Activated naive CD8-positive, alpha-beta T cell treated with anti-CD3 and anti-CD28 coated beads, Interleukin-2, amount 50 U/mL, for 16 hours (primary cell): ENCODE measurements at places on chromosomes 7 and 10.

- no peak for DNase-seq
These were observed 343.7 kb upstream of the GALNT17 start for GRCh38 chr7:70788276-70788675.

DNA sequence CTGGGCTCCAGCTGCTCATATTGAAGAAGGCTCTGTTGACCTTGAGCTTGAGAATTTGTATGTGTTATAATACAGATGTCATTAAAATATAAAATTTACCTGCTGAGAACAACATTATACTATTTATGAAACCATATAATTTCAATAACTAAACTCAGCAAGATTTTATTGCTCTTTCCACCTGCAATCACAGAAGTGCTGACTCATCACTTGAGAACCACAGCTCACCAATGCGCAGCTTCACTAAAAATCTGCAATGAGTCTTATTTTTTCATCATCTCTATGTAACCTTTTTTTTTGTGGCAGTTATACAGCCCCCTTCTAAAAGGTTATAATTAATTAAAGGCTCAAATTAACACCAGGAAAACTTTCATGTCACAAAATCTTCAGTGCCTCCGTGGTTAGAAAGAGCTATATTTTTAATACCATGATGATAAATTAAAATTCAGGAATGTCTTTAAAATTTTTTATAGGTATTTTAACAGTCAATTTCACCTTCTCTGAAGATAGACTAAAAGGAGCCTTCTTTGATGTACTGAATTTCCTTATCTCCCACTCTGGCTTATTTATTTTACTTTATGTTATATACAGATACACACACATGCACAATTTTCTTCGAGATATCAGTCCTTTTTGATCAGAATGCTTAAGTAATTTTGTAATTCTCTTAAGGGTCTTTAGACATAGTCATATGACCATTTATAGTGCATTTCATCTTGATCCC is 102.7 kb downstream of the EVX1 start:
- no peak for DNase-seq

GRCh38 chr10:43027331-43027955 is 49.4 kb upstream of the RET start:
- DNase-seq: no peak

GRCh38 chr10:124622158-124622557 is 122.0 kb downstream of the FAM53B start:
- no peak for DNase-seq

DNA sequence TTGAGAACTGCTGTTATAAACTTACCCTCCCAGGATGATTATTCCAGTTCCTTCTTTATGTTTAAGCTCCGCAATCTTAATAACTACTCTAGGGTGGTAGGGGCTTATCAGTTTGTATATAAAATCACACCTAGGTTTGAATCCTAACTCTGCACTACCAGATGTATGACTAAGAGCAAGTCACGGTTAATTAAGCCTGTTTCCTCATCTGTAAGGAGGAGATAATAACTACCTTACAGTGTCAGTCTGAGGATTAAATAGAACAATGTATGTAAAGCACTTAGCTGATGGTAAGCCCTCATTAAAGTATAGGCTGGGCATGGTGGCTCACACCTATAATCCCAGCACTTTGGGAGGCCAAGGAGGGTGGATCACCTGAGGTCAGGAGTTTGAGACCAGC is 9.2 kb downstream of the DNA2 start:
- DNase-seq: no peak

- no peak for DNase-seq
These were observed 1.5 kb downstream of the ABCB4 start for GRCh38 chr7:87473986-87474385.

- no peak for DNase-seq
These were observed 39.3 kb downstream of the CALML3 start for GRCh38 chr10:5563991-5564536.

- DNase-seq: no peak
These were observed 19.1 kb upstream of the INPP5F start for GRCh38 chr10:119706521-119707278.

DNA sequence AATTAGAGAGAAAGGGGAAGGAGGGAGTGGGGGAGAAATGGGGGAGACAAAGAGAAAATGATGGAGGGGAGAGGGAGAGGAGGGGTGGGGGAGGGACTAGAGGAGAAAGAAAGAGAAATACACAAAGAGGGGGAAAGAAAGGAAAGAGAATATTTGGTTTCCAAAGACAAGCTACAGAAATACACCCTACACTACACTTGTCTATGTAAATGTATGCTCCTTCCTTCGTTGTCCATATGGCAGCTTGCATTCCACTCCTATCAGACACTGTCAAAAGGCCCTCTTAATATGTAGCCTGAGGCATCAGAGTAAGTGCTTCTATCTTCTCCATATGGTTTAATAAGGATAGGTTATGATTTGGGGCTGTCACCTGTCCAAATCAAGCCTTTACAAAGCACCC is 92.8 kb upstream of the FEZF1 start:
- no peak for DNase-seq

GRCh38 chr7:116871061-116871700 is 8.8 kb downstream of the CAPZA2 start:
- no peak for DNase-seq

- no peak for DNase-seq
These were observed 4.0 kb downstream of the VSIR start for GRCh38 chr10:71769279-71769823.

- no peak for DNase-seq
These were observed 4.4 kb upstream of the EGR2 start for GRCh38 chr10:62820586-62820985.

- DNase-seq: no peak
These were observed 140.9 kb upstream of the NRBF2 start for GRCh38 chr10:62992145-62992721.

DNA sequence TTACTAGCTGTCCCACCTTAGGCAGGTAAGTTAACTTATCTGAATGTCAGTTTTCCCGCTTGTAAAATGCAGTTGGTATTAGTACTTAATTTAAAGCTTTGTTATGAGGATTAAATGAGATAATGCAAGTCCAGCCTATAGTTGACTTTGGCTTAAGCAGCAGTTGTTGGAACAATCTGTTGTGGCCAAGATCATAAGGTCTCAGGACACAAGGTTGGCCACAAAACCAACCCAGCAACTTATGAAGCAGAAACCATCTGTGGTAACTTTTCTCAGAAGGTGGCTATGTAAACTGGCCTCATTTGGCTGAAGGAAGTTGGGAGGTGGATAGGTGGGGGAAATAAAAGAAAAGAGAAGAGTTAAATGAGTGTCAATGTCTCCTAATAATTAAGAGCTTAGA is 29.4 kb downstream of the ENTPD1 start:
- no peak for DNase-seq
